CD4-positive, alpha-beta T cell treated with Interleukin-10 for 1 hour (primary cell): ENCODE measurements at places on chromosomes 2 and 18.
A peak's percentile ranks its signal among the peaks of the same experiment; 100 is the strongest.

GRCh38 chr2:149021271-149021719 is 17.2 kb upstream of the LYPD6B start:
- no peak for DNase-seq

DNA sequence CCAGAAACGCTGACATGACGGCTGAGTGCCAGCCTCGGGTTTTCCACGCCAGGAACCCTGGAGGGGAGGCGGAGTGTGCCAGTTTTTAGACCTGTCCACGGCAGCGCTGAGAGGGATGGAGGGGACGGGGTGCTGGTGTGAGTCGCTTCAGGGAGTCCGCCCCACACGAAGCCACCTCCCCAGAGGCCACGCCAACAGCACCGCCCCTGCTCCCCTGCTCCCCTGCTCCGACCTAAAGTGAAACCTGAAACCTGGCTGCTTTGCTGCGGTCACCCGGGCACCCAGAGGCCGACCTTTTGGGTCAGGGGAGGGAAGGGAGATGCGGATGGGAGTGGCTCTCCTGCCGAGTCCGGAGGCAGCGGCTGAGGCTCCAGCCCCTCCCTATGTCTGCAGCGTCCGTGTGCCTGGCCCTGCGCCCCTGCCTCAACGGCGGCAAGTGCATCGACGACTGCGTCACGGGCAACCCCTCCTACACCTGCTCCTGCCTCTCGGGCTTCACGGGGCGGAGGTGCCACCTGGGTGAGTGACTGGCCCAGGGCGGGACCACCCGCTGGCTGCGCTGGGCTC is 38.1 kb downstream of the SNED1 start:
- peak; percentile 65 for DNase-seq

DNA sequence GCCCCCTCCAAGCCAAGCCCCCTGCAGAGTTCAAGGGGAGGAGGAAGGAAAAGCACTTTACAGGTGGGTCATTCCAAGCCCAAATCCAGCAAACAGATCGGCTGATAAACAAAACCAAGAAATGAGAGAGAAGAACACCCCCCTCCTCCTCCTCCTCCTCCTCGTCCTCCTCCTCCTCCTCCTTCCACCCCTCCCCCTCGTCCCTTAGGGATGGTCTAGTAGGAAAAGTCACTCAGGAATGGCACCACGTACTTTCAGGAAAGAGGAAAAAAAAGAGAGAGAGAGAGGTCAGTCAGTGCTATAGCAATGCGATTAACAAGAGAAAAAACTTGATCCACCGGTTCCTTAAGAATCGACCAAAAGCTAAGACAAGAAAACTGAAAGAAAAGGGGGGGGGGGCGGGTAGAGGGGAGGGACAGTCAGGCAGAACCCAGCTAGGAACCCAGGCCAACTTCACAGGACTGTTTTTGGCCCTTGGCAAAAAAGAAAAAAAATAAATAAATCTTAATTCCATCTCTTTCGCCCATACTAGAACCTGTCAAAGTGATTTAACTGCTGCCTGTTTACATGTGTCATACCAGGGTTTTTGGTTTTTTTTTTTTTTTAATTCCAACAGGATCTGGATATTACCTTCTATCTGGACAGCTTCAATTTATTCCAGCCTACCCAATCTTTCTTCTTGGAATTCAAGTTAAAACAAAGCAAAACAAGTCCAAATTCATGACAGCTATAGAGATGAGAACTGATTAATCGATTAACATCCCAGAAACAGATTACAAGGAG is 906 bp downstream of the IKZF2 start:
- no peak for DNase-seq

DNA sequence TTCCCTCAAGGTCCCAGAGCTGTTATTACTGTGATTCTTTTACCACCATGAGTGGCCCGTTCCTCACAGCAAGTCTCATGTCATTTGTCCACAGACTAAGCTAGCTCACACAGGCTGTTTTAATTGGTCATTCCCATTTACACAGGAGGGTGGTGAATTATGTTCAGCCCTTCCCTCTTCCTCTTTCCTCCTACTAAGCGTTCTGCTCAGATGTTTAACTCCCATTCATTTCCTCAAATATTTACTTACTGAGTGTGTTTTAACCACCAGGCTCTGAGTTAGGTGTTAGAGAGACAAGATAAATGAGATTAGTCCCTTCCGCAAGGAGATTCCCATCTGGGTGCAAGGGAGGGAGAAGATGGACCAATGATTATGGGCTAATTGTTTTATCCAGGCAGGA is 403.6 kb upstream of the ACVR2A start:
- DNase-seq, result no peak

DNA sequence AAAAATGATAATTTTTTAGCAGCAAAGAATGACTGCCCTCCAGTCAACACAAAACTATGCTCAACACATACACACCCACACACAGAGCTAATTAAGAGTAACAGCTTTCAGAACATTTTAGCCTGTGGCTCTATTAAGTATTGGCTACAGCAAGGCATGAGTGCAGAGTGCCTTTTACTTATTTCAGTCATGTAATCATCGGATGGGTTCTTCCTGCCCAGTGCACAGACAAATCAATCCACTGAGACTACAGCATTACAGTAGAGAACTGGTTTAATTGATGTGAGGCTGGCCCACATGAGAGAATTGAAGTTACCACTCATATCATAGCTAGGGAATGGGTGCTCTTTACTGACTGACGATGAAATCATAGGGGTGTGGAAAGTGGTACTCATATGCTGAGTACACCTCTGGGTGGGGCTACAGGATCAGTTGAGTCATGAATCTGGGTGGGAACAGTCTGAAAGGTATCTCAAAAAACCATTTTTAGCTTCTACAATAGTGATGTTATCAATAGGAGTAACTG is 241.0 kb downstream of the FSIP2 start:
- DNase-seq, result no peak

- no peak for DNase-seq
Measured at GRCh38 chr2:201959626-201960025, 74.0 kb upstream of the FZD7 start.

- no peak for DNase-seq
Measured at GRCh38 chr2:164697688-164698461, 76.6 kb upstream of the GRB14 start.

DNA sequence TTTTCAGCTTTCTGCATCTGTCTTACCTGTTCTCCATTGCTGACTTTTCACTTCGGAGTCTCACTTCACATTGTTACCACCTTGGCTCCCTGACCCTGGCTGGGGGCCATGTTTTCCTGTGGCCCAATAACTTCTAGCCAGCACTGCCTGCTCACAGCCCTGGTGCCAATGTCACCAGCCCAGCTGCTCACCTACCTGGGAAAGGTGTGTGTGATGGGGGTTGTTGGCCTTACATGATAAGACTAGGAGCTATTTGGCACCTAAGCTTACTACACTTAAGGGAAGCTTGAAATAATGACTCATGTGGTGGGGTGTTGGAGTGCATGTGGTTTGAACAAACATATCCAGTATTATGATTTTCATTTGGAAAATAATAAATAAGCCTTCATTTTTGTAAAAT is 37.5 kb upstream of the PGAP1 start:
- no peak for DNase-seq
